SHP77 (cell line): ENCODE measurements at places on chromosomes 5 and 9.
A peak's percentile ranks its signal among the peaks of the same experiment; 100 is the strongest.

DNA sequence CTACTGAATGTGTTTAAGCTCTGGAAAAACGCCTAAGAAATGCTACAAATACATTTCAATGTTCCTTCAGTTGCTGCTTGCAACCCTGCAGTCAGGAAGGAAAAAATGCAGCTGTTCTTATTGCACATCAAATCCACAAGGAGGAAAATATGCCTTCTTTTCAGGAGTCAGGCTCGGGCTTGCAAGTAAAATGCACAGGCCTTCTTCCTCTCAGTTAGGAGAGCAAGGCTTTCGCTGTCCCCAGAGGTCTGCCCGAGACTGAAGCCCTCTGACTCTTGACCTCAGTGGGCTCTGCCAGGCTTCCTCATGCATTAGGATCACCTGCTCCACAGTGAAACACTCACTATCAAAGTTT lies 899 bp upstream of the SHC3 start:
- peak; percentile 63 for DNase-seq

- no peak for DNase-seq
These were observed 14.1 kb upstream of the RAPGEF6 start for GRCh38 chr5:131649161-131649560.

- DNase-seq = no peak
These were observed 125.6 kb downstream of the TMEM161B start for GRCh38 chr5:88142886-88143692.

DNA sequence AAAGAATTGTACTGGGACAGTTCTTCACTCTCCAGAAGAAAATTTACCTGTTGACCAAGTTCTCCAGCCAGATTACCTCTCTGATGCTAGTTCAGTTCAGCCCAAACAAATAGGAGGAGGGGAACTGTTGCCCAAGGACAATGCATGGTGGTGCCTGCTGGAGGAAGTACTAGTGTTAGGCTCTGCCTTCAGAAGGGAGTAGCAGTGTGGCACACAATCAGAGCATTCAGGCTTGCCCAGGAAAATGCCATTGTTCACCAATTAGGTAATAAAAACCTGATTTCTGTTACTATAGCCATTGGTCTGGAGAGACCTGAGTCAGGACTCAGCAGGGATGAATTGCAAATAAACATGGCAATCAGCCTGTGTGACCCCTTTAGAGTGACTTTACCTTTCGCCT lies 720.8 kb upstream of the ZNF608 start:
- DNase-seq = no peak

DNA sequence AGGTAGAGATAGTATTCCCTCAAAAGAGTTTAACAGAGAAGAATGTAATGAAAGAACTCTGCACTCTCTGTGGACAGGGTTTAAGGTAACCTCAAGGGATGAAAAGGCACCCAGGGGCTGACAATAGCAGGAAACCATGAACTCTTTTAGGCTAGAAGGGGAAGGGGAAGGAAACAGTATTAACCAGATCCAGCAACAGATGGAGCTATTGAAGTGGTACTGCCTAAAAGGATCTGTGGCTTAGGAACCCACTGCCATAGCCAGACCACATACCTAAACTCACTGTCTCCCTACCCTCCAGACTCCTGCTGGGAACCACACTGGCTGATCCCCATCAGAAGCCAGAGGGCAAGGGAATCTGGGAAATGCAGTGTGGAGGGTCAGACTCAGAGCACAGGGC lies 35.5 kb downstream of the PLGRKT start:
- no peak for DNase-seq

GRCh38 chr5:78562001-78562400 lies 86.6 kb downstream of the LHFPL2 start:
- no peak for DNase-seq

DNA sequence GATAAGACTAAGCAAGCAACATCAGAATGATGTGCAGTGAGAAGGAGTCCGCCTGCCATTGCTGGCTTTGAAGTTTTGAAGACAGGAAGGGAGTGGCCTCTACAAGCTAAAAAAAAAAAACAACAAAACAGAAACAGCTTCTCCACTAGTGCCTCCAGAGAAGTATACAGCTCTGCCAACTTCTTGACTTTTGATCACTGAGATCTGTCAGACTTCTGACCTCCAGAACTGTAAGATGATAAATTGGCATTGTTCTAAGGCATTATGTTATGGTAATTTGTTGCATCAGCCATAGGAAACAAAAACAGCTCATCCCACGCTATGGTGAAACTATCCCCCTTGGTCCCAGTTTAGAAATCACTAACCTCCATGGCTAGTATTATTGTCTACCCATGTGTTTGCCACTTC lies 131.0 kb upstream of the VCAN start:
- DNase-seq = no peak

- DNase-seq = no peak
These were observed 55.2 kb upstream of the DIRAS2 start for GRCh38 chr9:90697808-90698207.

- no peak for DNase-seq
These were observed 141.8 kb downstream of the UNC13B start for GRCh38 chr9:35303567-35303966.

GRCh38 chr5:14062178-14062577 lies 81.0 kb upstream of the TRIO start:
- no peak for DNase-seq

- no peak for DNase-seq
These were observed 257.5 kb downstream of the GADD45G start for GRCh38 chr9:89862316-89862715.

- DNase-seq = no peak
These were observed 63.0 kb downstream of the PCDH1 start for GRCh38 chr5:141815051-141815795.

DNA sequence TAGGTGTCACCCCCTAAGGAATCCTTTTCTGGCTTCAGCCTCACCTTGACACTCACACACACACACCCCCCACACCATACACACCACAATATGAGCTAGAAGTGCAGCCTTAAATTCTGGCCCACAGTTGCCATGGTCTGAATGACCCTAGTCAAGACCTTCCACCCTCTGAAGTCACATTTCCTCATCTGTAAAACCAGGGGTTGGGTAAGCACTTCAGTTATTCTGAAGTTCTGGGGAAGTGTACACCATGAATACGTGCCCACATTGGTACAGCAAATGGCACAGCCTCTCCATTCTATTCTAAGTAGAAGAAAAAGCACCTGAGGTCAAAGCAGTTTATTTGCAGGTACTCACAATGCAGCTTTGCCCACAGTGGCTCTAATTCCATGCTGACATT lies 372.8 kb upstream of the KLF4 start:
- DNase-seq = no peak

GRCh38 chr9:38038307-38039089 lies 30.5 kb downstream of the SHB start:
- DNase-seq = no peak
